Fibroblast of mammary gland (primary cell): ENCODE measurements at places on chromosomes 7 and 10.

DNA sequence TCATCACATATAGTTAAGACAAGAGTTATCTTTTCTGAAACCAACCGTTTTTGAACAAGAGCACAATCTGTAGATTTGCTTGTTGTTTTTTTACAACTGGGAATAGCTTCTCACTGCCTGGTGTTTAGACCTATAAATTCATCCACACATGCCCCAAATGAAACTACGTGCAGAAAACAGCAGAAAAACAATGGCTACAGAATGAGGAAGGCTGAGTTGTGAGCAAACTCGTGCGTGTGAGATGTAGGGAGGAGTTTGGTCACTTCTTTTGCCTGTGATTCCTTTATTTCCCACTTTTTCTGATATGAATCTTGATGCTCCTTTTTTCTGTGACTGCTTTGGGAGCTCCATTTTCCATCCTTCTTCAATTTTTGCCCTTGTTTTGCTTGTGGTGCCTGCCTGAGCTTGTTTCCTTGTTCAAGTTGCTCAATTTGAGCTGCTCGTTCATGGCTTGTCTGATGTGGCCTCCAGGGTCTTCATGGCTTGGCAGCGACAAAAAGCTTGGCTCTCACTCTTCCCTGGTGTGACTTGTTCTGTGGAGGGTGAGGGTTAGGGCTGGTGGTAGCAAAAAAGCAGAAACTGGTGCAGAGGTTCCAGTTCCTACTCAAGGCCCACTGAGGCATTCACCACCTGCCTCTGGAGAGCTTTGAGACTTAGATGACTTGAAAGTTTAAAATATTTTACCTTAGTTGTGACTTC is 76.9 kb downstream of the ZNF365 start:
- no peak for DNase-seq

- DNase-seq = peak; percentile 31
These were observed 144.9 kb upstream of the CELF2 start for GRCh38 chr10:10872764-10873163.

DNA sequence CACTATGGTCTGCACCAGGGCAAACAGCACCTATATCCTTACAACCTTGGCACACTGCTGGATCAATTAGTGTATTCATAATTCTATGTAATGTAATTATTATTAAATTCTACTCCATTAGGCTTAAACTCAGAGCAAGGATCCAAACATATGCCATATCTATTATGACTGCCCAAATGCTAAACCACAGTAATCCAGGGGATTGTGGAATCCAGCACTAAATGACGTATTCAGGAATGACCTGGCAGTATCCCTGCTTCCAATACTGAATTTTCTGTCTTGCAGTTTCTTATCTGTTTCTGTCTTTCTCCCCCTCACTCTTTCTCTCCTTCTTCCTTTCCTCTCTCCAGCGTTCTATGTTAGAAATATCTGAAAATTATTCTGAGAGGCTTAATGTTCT is 16.5 kb upstream of the UBE2D1 start:
- DNase-seq = peak; percentile 48

GRCh38 chr7:138396251-138397070 is 63.6 kb upstream of the TRIM24 start:
- DNase-seq = no peak

- DNase-seq = no peak
These were observed 36.8 kb downstream of the CLRN3 start for GRCh38 chr10:127855976-127856375.

DNA sequence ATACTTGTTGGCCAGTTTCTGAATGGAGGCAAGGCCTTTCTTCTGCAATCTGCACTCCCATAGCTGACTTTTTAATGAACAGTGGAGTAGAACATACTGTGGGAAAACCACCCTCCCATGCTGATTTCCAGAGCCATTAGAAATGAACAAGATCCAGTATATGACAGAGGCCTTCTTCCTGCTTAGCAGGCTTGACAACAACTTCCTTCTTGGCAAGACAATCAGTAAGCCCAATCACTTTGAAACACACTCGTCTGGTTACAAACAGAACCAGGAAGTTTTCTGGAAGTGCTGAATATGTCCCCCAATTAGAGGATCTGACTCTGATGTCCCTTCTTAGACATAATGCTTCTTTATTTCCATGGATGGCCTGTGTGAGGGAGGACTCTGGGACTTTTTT is 103.4 kb downstream of the SAMD9 start:
- no peak for DNase-seq

- DNase-seq = no peak
These were observed 19.0 kb downstream of the EBF3 start for GRCh38 chr10:129945064-129945463.

- DNase-seq = peak; percentile 92
These were observed 23.8 kb upstream of the FZD1 start for GRCh38 chr7:91240376-91240941.

DNA sequence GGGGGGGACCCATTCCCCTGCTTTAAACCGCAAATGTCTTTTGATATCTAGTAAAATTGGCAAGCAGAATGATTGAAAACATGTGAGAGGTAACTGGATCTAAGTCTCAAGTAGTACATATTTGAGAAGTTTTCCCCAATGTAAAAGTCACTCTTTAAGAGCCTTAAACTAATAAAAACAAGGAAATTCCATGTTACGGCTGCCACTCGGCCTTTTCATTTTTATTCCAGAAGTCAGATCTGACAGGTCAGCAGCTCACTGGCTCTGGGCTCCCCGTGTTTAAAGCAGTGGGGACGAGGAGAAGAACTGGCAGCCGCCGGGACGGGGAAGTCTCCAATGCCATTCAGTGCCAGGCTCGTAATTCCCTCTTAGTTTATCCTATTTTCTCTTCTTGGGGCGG is 80.7 kb downstream of the CUX1 start:
- DNase-seq = peak; percentile 18

GRCh38 chr7:151088856-151089699 is 2.8 kb downstream of the AGAP3 start:
- DNase-seq = peak; percentile 79

DNA sequence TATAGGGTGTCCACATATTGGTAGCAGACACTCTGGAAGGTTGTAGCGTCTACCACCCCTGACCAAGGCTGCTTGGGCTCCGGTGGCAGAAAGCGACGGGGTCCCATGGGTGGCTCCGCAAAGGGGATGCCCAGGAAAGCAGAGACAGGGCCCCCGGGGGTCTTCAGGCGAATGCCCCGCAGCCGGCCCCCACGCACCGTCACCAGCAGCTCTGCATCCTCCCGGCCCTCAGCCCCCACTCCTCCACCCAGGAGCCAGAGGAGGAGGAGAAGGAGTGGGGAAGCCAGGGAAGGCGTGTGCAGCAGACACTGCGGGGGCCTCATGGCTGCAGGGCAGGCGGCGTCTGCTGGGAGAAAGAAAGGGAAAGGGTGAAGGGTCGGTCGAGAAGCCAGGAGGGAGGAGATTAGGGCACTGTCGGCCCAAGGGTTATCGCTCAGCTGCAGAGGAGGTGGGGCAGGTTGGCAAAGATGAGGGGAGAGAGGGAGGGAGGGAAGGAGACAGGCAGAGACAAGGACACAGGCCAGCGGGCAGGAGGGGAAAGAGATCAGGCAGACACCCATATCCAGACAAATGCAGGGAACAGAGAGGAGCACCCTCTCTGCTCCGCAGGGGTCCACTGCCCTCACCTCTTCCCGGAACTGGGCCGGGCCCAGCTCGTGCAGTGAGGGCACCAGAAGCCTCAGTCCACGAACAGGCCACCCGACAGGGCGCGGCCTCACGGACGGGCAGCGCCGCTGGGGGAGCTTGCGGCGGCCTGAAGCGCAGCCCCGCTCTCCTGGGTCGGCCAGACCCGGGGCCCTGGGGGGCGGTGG is 1.6 kb downstream of the ACHE start:
- no peak for DNase-seq

DNA sequence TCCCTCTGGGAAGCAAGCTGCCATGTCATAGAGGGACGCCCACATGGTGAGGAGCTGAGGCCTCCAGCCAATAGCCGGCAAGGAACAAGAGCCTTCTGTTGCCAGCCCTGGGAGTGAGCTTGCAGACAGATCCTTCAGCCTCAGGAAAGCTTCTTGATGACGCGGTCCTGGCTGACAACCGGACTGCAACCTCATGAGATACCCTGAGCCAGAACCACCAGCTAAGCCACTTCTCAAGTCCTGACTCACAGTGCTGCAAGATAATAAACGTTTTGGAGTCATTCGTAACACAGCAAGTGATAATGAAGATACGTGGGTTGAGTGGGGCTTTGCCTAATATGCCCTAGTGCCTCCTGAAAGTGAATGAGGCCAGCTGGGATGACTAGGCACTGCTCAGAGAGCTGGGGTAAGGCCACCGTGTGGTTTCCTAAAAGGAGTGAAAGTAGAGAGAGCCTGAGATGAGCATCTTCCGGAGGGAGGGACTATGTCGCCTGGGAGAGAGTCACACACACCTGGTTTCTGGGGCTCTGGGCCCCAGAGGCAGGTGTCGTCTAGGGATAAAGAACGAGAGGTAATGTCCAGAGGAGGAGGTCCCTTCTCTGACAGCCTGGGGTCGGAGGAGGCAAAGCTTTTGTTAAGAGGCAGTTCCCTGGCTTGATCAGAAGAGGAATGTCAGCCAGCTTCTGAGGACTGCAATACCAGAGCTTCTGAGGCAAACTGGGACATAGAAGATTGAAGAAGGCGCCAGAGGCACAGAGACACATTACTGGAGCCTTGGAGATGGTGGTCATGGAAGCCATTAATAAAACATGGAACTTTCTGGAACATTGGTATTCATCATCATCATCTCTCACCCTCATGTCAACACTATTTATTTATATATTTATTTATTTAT is 53.6 kb downstream of the PYROXD2 start:
- DNase-seq = peak; percentile 100

- DNase-seq = no peak
These were observed 57.8 kb downstream of the LGI1 start for GRCh38 chr10:93815304-93816096.

DNA sequence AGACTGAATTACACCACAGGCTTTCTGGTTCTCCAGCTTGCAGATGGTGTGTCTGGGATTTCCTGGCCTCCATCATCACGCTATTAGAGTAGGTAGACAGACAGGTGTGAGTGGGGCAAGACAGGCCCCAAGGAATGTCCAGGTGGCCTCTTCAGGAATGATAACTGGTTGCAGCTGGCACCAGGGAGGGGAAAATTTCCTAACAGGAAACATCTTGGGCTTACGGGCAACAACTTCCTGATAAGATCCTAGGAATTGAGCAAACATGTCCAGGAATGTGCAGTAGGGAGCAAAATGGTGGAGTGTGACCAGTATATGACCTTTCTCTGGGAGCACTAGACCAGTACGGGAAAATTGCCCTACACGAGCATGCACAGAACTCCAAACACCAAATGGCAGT is 11.3 kb downstream of the XRCC2 start:
- DNase-seq = no peak

DNA sequence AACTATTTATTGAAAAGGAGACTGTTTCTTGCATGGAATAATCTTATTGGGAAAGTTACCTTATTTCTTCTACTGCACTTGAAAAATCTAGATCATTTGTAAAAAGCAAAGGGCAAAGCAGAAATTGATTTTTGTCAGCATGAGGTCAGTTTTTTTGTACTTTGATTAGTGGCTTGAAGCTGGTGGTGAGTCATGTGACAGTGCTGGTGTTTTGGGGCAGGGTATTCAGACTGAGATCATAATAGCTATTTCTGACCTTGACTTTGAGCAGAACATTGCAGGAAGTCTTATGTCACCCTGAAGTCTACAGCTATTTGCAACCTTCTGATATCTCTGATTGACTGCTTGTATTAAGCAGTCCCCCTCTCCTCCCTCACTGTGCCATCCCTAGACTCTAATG is 66.3 kb upstream of the SORCS3 start:
- DNase-seq = peak; percentile 5

- DNase-seq = no peak
These were observed 246.1 kb downstream of the RPS24 start for GRCh38 chr10:78279756-78280155.

DNA sequence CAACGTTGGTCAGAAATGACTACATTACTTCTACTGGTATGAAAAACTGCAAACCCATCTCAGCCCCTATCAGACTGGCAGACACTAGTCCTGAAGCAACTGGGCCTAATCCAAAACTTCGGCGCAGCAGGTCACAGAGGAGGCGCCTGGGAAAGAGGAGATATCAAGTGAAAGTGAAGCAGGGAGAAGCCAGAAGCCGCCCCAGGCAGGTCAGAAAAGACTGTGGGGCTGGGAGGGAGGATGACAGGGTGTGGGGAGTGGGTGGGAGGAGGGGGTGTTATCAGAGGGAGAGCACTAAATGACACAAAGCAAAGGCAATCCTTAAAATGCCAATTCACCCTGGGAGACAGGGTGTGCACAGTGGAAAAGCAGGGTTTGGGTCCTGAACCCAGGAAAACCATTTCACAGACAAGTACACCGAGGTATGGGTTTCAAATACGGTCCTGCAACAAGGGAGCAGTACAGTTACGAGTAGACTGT is 731 bp downstream of the CHCHD3 start:
- peak; percentile 9 for DNase-seq

- peak; percentile 88 for DNase-seq
These were observed 27.0 kb downstream of the ZNF438 start for GRCh38 chr10:31004611-31005193.

DNA sequence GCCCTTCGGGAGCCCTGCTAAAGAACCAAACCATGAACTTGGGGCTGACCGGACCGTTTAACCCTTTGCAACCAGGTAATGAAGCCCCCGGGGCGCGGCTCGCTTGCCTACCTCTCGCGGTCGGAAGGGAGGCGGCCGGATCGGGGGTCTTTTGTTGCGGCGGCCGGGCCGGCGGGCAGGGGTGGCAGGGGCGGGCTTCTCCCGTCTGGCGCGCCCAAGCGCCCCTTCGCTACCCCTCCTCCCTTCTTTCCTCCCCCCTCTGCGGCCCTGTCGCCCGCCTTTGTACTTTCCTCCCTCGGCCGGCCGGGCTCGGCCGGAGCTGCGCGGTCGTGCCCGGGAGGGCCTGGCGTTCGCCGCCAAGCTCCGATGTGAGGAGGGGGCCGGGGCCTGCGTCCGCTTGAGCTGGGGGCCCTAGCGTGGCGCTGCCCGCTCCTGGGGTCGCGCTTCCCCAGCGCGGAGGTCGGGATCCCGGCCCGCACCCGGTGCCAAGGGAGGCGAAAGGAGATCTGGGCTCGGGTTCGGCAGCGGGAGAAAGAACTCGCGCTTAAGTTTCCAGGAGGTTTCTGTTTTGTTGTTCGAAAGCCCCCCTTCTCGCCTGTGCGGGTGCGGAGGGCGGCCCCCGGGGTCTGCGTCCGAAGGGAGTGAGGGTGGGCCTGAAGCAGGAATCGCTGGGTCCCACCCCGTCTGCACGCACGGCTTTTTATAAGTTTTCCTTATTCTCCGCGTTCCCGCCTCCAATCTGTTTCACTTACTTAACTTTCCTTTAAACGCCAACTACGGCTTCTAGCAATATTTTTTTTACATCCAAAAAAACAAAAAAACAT is 436.8 kb upstream of the GALNT17 start:
- no peak for DNase-seq

DNA sequence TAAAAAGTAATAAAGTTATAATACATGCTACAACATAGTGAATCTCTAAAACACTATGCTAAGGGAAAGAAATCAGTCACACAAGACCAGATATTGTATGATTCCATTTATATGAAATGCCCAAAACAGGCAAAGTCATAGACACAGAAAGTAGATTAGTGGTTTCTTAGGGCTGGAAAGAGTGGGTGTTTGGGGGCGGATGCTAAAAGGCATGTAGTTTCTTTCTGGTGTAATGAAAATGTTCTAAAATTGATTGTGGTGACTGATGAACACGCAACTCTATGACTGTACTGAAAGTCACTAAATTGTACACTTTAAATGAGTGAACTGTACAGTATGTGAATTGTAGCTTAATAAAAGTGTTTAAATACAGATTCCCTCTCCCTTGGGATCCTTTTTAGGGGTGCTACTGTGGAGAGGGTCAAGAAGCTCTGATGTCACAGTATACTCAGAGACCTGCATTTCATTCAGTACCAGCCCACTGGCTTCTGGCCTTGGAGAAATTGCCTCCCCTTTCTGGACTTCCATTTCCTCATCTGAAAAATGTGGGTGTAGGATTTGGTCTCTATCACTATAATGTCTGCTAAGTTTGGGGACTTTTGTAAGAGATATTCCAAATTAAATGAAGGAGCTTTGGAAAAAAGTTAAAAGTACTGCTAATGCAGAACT is 46.4 kb downstream of the AOAH start:
- DNase-seq = no peak
